ENCODE measurements at places on chromosomes 4 and X. TPM values are rescaled to one million over a fixed set of nuclear protein-coding genes. Genes with fewer than 3 reads are reported as not detected.

The TNMD gene
- not detected for polyA plus RNA-seq

The PRRG3 gene
- 0.03 TPM for polyA plus RNA-seq

The SCRG1 gene
- 0.39 TPM for polyA plus RNA-seq

The CLCN5 gene
- 3.4 TPM for polyA plus RNA-seq

The BCORL1 gene
- 1.3 TPM for polyA plus RNA-seq

The SPATA18 gene
- 7.2 TPM for polyA plus RNA-seq
